NCI-H510A (cell line): ENCODE measurements at places on chromosomes 12 and 14.
A peak's percentile ranks its signal among the peaks of the same experiment; 100 is the strongest.

DNA sequence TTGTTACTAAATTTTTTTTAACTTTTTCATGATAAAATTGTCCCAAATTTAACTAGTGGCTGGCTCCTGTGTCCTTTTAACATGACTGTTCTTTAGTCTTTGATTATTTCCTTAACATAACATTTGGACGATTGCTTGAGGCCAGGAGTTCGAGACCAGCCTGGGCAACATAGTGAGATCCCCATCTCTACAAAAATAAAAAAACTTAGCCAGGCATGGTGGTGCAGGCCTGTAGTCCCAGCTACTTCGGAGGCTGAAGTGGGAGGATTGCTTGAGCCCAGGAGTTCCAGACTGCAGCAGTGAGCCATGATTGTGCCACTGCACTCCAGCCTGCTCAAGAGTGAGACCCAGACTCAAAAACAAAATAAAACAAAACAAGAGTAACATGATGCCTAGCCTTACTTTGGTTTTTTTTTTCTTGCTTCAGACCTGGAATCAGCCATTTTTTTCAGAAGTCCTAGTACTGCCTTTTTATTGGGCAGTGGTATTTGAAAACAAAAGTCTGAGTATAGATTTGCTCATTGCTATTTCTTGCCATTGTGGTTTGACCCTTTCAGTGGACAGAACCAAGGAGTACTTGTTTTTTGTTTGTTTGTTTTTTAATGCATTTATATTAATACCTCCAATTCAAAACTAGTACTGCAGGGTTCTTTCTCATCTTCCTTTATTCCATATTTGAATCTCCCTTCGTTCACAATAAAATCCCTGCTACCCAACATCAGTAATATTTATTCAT is 4.8 kb downstream of the TOGARAM1 start:
- DNase-seq = no peak

DNA sequence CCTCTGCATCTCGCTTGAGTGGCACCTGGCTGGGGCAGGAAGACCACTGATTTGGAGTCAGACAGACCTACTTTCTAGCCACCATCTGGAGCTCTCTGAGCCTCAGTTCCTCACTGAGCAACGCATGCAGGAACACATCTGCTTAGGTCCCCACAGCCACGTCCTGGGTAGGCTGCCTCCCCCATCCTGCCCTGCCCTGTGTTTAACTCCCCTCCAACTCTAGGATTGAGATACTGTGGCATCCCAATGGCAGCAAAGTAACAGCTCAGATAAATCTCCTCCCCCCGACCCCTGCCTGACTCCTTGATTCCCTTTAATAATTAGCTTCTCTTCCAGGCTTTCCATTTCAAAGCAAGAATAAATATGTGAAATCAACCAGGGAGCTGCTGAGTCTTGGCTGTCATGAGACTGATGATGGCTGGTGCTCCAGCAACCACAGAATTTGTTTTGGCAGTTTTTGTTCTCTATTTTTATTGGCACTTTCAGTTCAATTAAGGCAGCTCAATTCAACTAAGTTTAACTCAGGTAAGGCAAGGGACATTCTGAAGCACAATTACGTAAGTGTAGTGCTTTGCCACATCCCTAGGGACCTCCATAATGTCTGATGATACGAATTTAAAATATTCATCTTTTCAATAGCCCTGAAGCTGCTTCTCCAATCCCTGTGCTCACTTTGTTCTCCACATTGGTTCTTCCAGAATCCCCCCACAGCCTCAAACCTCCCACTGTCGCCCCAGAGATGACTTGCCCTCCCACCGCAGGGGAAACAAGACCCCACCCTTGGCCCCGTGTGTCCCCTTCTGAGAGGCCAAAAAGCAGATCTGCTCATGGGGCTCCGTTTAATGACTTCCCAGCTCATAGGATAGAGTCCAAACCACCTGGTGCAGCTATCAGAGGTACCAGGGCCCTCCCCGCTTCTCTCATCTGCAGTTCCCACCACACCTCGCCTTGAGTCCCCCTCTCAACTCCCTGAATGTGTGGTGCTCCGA is 58.2 kb downstream of the ESR2 start:
- no peak for DNase-seq

DNA sequence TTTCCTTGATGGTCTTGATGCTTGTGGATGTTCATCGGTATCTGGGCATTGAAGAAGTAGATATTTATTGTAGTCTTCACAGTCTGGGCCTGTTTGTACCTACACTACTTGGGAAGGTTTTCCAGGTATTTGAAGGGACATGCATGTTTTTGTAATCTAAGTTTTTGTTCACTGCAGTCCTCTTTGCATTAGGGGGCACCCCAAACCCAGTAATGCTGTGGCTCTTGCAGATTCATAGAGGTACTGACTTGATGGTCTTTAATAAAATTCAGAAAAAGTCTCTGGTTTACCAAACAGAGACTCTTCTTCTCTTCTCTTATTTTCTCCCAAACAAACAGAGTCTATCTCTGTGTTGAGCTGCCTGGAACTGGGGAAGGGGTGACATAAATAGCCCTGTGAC is 150.9 kb upstream of the SLC16A7 start:
- no peak for DNase-seq

GRCh38 chr12:54160769-54161480 is 27.9 kb downstream of the SMUG1 start:
- DNase-seq = peak; percentile 71

DNA sequence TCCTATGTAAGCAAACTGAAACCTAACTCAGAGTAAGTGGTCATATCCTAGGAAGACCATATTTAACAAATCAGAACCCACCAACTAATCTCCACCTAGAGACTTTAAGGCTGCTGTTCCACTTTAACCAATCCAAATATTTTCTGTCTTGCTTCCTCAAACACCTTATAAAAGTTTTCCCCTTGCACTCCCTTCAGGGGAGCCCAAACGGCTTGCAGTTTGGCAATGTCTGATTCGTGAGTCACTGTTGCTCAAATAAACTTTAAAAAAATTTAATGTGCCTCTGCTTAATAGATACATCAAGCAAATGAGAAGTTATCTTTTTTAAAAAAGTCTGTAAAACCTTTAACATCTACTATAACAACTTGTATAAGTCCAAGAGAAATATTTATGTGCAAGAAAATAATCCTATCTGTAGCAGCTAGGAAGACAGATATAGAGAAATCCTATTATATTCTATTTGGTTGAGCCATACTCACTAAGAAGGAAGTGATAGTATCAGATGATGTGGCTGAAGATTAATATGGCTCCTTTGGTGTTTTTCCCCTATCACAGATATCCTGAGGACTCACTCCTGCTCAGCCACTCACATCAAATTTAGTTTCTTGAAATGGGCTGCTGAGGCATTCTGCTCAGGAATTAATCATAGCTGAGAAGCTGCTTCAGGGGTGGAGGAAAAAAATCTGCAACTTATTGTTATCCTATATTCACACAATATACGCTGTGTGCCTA is 65.1 kb upstream of the DUSP6 start:
- DNase-seq = no peak

DNA sequence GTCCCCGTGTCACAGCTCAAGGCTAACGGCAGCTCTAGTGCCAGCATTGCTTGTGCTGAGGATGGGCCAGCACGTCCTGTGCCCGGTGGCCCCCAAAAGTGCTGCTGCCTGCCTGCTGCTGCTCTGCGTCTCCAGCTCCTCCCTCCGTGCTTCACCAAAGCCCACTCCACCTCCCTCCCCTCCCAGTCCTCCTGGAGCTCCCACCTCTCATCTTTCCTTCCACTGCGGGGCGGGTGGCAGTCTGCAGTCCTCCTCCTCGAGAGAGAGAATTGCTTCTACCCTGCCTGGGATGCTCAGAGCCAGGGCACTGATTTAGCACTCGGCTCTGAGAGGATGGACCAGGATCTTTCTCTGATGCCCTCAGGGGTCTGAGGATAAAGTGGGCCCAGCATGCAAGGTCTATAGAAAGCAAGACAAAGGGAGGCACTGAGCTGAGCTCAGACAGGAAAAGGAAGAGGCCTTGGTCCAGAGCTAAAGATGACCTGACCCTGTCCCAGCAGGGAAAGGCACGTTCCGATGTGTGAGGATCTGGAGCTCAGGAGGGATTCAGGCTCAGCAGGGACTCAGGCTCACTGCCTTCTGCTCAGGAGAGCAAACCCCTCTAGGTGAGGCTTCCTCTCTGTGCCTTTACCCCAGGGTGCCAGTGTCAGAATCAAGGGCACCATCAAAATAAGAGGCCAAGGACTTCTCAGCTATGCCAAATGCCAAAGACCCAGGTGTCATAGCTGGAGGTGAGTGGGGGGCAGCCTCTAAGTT is 113.1 kb upstream of the FKBP4 start:
- no peak for DNase-seq

DNA sequence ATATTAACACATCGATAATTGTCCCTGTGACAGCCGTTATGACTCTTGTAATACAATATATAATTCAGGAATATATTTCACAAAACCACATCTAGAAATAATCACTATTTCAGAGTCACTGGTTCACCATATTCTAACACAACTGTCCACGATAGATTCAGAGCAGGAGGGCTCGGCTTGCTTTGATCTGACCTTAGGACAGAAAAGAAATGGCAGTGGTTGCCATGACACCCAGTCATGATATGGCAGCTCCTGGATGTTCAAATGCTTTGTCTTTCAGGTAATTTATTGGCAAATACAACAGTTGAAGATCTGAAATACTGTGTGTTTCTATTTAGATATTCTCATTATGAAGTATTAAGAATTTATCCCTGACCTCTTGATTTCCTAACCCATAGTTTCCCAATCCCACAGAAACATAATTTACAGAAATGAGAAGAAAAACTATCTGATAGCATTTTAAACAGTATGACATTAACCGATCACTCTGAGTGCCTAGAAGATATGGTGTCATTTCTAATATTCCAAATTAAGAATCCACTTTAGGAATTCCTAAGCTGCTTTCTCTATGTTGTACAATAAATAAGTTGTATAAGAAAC is 116.4 kb downstream of the EPS8 start:
- DNase-seq = no peak

- DNase-seq = no peak
These were observed 26.6 kb upstream of the PTPRB start for GRCh38 chr12:70663838-70664237.

DNA sequence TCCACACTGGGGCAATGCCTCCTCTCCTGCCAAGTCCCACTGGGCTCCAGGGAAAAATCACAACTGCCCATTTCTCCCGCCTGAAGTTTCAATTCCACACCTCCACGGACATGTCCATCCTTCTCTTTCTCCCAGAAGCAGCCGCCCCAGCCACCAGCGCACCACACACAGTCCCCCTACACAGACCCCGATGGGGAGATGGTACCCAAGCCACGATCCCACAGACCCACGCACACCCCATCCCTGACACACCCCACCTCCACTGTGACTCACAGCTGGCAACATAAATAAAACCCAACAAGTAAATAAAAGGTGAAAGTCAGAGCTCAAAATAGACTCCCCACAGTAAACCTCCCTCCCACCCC is 2.6 kb downstream of the MSI1 start:
- DNase-seq = no peak

DNA sequence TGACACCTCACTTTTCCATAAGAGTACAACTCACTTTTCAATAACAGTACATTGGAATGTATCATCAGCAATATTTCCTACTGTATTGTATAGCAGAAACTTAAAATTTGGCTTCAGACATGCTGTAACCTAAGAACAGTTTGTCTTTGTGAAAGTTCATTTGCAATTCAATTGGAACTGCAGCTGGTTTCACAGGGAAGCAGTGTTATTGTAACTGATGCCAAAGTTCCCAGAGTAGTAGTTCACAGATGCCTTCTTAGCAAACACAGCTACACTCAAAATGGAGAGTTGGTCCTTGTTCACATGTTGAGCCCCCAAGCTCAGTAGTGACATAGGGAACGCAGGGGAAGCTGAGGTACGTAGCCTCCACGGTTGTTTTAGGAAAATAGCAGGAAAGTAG is 23.3 kb downstream of the PPP1R36 start:
- no peak for DNase-seq

- no peak for DNase-seq
These were observed 29.3 kb upstream of the LGALS3 start for GRCh38 chr14:55099756-55100155.

DNA sequence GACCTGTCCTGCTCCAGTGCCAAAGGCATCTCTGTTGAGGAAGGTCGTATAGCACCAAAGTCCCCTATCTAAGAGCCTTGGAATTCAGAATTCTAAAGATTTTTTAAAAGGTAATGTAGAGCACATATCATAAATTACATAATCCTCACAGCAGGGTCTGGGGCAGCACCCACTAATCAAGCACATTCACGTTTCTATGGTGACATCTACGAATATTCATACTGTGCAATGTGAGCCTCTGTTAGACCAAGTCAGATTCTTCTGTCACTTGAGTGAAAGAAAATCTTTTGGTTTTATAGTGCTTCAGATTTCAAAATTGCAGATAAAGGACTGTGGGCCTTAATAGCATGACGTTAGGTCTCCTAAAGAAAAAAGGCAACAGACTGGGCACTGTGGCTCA is 13.1 kb upstream of the TMEM229B start:
- no peak for DNase-seq

- no peak for DNase-seq
These were observed at the start of gene SERPINA1 for GRCh38 chr14:94388384-94389103. Gene SERPINA1 (minus strand): TSS chr14:94388602. CDS start chr14:94383237, 5,365 bp downstream.

GRCh38 chr14:69079747-69080146 is 73.2 kb downstream of the DCAF5 start:
- DNase-seq = no peak

- no peak for DNase-seq
These were observed 269.4 kb downstream of the ITPR2 start for GRCh38 chr12:26563552-26563951.

DNA sequence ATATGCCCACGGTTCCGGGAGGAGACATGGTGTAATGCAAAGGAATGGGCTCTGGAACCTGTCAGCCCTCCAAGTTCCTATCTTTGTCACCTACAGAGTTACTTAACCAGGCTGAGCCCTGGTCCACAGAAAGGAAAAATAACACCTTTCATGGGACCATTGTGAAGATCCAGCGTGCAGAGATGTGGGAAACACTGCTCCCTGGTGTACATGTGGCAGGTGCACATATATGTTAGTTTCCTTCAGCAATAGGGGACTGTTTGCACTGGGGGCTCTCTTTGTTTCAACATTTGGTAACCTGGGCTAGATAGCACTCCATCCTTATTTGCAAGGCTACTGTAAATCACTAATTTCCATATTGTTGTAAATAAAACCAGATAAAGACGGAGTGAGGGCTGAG is 72.3 kb downstream of the ANO2 start:
- no peak for DNase-seq

DNA sequence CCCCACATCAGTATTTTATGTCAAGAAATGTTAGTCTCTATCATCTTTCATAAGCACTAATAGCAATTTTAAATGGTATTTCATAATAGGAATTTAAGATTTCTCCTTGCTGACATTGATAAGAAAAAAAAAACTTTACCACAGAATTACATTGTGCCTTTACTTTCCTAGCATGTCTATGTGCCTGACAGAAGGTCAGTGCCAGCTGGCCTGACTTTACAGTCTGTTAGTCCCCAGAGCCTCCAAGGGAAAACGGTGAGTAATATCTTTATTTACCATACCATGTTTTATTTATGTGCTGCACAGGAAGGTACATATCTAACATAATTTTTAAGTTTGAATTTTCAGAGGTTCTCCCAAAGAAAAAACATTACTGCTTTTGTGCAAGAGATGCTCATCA is 152.0 kb upstream of the AEBP2 start:
- no peak for DNase-seq

DNA sequence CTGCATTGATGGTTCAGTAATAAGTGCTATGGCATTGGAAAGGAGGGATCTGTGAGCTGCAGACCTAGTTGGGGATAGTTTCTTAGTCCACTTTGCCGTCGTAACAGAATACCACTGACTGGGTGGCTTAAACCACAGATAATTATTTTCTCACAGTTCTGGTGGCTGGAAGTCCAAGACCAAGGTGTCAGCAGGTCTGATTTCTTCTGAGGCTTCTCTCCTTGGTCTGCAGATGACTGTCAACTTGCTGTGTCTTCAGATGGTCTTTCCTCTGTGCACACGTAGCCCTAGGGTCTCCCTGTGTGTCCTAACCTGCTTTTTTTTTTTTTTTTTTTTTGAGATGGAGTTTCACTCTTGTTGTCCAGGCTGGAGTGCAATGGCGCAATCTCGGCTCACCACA is 126.1 kb downstream of the MYRFL start:
- DNase-seq = no peak
